Adipocyte (in vitro differentiated cells): ENCODE measurements at places on chromosomes 3 and 15.

- no peak for DNase-seq
Measured at GRCh38 chr3:194462936-194463335, 23.9 kb downstream of the ATP13A3 start.

DNA sequence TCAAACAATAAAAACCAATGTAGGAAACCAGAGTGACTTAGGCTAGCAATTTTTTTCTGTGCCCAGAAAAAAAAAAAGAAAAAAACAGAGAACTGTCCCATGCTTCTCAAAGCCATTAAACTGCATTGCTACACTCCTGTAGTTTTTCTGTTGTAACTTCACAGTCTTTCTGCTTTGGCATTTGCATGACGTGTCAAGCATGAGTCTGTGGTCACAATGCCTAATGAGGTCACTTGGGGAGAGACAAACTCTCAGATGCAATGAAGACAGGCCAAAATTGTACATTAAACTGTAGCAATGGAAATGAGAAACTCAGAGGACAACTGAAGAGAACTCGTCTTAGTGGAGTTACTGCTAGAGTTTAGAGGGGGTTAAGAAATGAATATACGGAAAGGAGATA, 30.8 kb downstream of the CCDC80 start:
- no peak for DNase-seq

DNA sequence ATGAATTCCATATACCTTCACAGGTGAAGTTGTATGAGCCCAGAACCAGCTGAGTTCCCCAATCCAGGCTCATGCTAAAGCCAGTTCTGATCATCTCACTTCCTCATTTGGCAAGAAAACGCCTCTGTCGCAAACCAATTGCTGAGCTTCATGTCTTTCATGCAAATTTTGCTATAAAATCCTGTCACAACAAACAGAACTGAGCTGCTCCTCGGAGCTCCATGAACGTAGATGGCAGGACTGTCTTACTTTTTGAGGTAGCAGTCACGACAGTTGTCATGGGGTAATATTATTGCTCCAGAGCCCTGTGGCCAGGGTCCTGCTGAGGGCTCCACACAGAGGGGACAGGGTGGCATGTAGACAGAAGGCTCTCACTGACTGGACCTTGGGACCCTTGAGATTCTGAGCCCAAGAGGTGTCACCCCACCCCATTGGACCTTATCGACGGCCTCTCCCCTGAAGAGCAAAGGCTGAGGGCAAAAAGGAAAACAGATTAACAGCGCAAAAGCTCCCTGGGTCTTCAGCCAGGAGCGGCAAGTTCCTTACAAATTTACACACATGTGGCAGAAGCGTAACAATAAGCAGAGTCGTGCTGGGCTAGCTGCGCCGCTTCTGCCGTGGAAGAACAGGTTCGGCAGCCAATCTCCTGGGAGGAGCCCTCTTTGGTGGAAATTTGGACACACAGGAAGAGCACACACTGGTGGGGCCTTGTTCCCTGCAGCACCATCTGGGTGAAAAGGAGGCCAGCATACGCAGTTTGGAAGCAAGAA, 249.2 kb downstream of the OPA1 start:
- DNase-seq = no peak

- DNase-seq = no peak
Measured at GRCh38 chr3:47783673-47784072, 2.0 kb upstream of the SMARCC1 start.

DNA sequence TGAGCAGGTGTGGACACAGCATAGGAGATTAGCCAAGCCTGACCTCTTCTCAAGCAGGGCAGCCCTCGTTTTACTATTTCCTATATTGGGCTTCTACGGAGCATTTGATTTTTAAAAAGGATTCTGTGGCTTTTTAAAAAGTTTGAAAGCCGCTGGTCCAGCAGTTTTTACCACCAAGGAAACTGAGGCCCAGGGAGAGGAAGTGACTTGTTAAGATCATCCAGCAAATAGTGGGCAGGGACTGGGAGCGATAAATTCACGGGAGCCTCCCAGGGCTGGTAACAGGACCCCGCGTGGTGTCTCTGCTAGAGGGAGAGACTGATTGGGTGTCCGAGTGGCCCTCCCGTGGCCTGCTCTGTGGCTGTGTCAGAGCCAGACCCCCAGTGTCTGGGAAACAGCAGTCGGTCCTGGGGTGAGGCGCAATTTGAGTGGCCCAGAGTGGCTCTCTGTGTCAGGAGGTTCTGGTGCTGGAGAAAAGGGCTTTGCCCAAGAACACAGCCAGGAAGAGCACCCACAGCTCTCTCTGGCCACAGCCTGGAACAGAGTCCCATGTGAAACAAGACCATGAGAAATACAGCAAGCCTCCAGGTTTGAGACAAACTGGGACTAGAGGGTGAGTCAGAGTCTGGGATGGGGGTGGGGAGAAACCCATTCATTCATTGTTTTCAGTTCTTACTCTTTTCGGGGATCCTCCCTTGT, 4.2 kb downstream of the FURIN start:
- peak; percentile 77 for DNase-seq

GRCh38 chr15:48400086-48400485, 68.9 kb downstream of the DUT start:
- DNase-seq = peak; percentile 69

- DNase-seq = no peak
Measured at GRCh38 chr3:132033471-132033870, 1.3 kb downstream of the CPNE4 start.

DNA sequence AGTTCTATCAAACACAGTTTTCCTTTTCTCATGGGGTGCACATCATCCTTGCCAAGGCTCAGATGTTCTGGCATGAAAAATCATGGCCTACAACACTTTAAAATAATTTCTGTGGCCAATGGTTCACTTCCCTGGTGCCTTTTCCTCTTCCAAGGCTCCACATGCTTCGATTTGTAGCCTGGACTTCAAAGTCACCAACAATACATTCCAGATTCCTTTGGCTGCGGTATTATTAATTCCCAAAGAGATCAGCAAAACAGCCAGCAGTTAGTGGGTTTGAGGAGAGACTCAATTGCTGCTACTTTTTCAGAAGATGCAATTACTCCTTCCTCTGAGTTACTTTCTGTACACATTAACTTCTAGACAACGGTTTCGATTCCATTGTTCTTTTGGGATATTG, 80.3 kb upstream of the CCDC80 start:
- DNase-seq = no peak

GRCh38 chr3:125019271-125019670, 36.5 kb downstream of the HEG1 start:
- no peak for DNase-seq

GRCh38 chr3:165359005-165359404, 162.8 kb upstream of the SLITRK3 start:
- no peak for DNase-seq

DNA sequence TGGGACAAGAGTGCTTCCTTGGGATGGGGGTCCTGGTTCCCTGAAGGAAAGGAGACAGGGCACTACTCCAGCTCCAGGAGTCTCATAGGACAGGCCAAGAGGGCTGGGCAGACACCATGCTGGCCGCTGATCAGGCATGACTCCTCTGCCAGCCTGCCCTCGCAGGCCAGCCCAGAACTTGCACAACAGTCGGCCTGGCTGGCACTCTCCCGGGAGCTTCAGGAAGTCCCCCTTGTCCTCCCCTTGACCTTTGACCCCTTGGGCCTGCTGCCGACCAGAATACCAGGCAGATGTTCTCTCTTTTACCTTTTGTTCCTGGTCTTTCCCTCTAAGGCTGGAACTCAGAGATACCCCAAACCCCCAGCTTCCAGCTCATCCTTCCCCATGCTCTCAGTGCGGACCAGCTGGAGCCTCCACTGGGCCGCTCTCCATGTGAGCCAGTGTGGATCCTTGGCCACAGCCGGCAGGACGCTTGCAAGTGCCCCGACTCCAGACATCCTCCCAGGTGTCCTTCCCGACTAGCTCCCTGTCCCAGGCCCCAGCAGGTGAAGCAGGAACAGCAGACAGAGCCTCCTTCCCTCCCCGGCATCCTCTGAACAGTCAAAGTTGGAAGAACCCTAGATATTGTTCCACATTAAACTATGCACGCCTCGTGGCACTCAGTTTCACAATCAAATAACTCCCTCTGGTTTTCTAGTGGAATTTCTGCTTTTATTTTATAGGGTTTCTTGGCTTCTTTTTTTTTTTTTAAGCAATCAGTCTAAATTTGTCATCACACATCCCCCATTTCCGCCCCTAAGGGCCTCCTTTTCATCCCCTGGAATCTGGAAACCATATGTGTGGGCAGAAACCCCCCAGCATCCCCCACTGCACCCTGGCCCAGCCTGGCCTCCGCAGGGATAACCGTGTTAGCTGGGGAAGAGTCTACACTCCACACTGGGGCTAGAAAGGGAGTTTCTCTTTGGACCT, 15.7 kb downstream of the VPS18 start:
- peak; percentile 80 for DNase-seq

DNA sequence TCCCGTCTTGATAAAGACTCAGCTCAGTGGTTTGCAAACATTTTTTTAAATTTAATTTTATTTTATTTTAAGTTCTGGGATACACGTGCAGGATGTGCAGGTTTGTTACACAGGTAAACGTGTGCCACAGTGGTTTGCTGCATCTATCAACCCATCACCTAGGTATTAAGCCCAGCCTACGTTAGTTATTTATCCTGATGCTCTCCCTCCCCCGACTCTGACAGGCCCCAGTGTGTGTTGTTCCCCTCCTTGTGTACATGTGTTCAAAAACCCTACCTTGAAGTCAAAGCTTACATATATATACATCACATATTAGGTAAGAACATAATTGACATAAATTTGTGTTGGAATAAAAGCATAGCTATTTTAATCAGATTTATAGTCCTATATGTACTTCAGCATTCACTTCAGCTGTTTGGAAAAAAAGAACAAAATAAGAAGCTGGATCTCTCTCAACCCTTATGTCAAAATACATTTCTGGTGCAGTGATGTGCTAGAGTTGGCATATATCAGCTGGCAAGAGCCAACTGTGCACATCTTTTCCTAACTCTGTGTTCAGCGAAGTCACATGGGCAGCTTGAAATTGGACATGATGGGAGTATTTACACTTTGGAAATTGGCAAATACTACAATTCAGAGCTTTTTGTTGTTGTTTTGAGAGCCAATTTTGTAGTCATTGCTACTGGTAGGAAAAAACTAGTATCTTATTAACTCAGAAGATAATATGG, 26.5 kb downstream of the GPR15 start:
- no peak for DNase-seq

- no peak for DNase-seq
Measured at GRCh38 chr3:37859354-37859753, 2.3 kb upstream of the CTDSPL start.

DNA sequence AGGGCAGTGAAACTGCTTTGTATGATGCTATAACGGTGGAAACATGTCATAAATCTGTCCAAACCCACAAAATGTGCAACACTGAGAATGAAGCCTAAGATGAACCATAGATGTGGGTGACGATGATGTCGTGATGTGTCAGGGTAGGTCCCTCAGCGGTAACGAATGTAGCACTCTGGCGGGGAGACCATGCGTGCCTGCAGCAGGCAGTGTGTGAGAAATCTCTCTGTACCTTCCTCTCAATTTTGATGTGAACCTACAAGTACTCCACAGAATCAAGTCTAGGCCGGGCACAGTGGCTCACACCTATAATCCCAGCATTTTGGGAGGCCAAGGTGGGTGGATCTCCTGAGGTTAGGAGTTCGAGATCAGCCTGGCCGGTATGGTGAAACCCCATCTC, 268.2 kb upstream of the LYSMD4 start:
- DNase-seq = no peak

GRCh38 chr3:126680667-126681055, 23.4 kb upstream of the CHCHD6 start:
- no peak for DNase-seq

- peak; percentile 29 for DNase-seq
Measured at GRCh38 chr3:120604784-120605183, 8.6 kb downstream of the NDUFB4 start.

DNA sequence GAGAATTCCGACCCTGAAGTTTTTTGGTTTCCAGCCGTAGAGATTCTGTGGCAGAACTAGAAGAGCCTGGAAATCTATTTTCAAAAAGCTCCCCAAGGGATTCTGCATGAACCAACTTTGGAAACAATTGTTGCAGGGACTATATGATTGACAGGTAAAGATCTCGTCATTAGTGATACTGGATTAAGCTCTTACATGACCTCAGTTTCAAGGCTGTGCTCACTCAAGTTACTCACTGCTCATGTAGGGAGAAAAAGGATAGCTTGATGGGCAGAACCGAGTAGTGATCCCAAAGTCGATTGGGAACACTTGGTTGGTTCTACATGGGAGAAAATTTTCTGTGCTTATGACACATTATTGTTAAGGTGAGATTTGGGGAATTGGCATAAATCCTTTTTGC, 142.3 kb upstream of the RASGRP1 start:
- no peak for DNase-seq

GRCh38 chr15:71914092-71914491, 103.7 kb downstream of the NR2E3 start:
- DNase-seq = no peak

DNA sequence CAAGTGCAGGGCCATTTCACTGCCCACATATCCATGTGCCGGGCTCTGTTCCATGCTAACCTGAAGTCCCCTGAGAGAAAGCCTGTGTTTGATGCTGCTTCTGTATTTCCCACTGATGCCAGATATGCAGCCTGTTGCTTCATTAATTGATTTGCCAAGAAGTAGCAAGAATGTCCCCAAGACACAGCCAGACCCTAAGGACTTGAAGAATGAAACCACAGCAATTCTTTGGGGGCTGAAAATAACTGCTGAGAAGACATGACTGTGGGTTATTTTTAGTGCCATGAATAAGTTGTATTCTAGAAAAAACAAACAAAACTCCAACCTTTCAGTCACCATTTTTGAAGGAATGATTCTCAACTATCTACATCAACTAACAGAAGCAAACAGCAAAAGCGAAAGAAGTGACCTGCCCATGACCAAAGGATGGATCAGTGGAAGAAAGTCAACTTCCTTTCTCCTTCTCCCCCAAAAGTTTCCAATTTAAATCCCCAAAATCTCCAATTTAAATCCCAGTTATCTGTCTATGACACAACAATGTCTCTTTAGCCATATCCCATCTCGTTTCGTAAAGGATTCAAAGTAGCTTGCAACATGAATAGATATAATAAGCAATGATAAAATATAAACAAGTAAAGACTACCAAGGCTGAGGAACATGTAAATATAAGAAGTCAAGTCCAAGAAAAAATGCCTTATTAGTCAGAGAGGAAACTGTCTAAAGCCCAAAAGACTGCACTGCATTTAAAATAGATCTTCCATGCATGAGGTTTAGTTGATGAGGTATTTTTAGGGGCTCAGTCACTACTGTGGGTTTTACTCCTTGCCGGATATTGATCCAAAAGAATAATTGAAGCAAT, 226.8 kb downstream of the DTWD1 start:
- DNase-seq = peak; percentile 38

DNA sequence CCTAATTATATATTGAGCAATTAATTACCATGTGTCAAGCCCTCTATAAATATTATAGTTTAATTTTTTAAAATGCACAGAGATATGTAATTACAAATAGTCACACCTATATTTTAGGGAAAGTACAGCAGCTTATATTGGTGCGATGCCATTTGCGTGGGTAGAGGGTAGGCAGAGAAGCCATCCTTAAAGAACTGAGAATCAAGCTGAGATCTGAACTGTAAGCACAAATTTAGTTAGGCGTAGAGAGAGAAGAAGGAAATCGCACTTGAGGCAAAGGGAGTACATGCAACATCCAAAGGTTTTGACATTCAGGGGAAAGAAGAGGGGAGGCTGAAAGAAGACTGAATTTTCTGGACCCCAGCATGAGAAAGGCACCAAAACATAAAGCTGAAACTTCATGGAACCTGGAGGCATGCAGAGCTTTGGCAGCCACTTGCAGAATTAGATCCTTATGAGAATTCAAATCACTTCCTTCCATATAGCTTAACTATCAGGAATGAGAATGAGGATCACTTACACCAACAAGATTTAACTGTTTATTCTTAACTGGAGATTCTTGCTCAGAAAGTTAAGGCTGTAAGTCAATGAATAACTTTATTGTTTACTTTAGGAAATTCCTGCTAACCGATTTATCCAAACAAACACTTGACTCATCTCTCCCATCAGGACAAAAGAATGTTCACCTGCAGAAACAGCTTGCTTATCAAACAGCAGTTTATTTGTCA, 114.3 kb downstream of the TGFBR2 start:
- DNase-seq = peak; percentile 34
